ENCODE measurements at places on chromosomes 2 and 18. TPM values are rescaled to one million over a fixed set of nuclear protein-coding genes. Genes with fewer than 3 reads are reported as not detected.

Gene LYG2
- total RNA-seq = not detected

Gene NETO1
- not detected for total RNA-seq

Gene SLC23A3
- 0.02 TPM for total RNA-seq

DNA sequence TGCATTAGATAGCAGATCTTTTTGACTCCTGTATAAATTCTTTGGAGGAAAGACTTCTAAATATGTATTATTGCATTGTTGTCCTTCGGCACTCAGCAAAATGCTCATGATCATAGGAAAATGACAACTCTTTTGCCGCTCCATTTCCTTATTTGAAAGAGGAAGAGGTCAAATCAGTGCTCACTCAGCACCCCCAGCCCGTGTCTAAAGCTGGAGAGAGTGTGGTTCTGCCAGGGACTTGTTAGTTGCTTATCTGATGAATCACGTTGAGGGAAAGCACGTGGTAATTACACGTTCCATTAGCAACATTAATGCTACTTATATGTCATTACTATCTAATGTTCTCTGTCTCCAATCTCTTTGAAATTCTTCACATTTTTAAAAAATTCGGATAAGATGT lies 46.0 kb upstream of the MBP start:
- DNase-seq = peak; percentile 17

DNA sequence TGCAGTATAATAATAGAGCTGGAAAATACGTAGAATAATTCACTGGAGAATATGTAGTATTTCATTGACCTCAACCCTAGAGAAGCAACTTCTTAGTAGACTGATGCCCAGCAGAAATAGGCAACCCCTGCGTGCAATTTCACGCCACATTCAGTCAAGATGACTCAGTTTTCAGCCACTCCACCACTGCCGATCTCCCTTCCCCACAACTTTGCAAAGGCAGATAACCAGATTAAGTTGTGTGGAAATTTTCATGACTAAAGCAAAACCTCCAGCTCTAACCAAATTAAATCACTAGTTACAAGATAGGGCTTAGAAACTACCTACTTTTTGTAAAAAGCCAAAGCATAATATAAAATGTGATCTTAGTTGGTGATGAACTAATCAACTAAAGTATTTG lies 63.3 kb upstream of the STK17B start:
- peak; percentile 89 for DNase-seq

DNA sequence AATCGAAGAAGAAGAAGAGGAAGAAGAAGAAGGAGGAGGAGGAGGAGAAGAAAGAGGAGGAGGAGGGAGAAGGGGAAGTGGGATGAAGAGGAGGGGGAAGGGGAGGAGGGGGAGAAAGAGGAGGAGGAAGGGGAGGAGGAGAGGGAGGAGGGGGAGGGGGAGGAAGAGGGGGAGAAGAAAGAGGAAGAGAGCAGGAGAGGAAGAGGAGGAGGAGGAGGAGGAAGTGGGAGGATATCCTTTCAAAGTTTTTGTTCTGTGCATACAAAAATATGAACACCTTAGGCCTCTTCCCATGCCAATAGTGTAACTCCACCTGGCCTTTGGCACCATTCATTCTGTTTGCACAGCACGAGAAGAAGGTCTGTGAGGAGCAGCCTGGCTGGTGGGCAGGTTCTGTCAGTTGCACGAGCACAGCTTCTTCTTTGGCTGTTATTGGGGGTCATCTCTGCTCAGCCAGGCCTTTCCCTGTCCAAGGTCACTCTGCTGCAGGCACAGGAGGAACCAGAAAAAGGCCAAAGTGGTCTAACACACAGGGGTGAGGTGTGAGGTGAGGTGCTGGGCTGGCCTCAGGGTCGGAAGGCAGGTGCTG lies 25.8 kb upstream of the PLB1 start:
- no peak for DNase-seq
